ENCODE measurements at places on chromosomes 1 and 21. TPM values are rescaled to one million over a fixed set of nuclear protein-coding genes. Genes with fewer than 3 reads are reported as not detected.
A peak's percentile ranks its signal among the peaks of the same experiment; 100 is the strongest.

GRCh38 chr21:29394051-29394450 is 95.3 kb downstream of the BACH1 start:
- DNase-seq, result no peak

- no peak for DNase-seq
Observed at GRCh38 chr1:41495210-41495948, 10.9 kb upstream of the EDN2 start.

DNA sequence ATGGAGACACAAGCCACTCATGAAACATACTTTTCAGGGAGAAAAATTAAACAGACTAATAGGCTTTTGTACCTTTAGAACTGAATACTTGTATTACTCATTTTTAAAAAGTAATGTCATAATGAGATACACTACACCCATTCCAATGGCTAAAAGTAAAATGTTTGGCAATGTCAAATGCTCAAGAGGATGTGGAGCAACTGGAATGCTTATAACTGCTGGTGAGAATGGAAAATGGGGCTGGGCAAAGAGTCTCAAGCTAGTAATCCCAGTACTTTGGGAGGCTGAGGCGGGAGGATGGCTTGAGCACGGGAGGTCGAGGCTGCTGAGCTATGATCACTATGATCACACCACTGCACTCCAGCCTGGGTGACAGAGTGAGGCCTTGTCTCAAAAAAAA is 86.3 kb downstream of the NKAIN1 start:
- DNase-seq, result no peak

DNA sequence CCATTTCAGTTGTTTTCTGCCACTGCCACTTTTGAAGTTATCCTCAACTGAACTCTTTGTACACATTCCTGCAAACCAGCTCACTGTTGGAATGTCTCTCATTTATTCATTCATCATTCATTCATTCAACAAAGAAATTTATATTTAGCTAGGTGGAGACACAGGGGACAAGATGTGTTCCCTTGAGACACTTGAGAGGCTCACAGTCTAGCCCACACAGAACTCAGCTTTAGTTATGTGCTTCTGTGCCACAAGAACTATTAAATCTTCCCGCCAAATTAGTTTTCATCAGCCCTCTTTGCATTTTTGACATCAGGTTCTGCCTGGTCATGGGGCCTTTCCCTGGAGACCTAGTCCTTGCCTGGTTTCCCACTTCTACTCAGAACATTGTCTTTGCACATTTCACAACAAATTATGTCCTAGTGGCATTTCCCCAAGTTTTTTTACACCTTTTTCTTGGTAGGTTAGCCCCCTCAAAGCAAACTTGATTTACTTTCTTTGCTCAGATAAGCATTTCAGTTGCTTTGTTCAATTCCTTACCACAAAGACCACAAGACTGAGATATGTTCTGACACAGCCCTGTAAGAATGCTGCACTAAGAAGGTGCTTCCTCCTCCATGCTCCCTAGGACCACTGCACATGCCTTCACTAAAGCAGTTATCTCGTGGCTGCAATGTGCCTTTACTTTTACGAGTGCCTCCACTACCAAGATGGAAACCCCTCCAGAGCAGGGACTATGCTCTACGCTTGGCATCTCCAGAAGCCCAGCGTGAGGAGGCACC is 31.0 kb downstream of the ILDR2 start:
- DNase-seq, result no peak

- no peak for DNase-seq
Observed at GRCh38 chr1:160429125-160429561, 28.8 kb downstream of the VANGL2 start.

DNA sequence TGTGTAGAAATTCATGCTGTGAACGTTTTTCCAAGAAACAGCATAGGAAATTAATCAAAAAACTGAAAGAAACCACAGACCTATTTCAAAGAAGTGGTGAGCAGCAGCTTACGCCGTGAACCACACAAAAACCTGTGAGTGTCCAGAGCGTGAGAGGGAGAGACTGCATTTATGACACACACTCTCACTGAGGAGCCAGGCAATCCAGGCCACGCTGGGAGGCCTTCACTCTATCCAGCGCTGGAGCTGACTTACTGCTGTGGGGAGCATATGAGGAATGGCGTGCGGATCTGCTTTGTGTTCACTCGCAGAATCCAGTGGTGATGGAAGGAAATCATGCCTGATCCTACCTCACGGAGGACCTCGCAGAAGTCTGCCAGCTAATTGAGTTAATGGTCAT is 12.7 kb downstream of the ADAMTS1 start:
- DNase-seq, result no peak

- DNase-seq, result peak; percentile 68
Observed at GRCh38 chr1:154669464-154670282, 61.7 kb upstream of the ADAR start.

DNA sequence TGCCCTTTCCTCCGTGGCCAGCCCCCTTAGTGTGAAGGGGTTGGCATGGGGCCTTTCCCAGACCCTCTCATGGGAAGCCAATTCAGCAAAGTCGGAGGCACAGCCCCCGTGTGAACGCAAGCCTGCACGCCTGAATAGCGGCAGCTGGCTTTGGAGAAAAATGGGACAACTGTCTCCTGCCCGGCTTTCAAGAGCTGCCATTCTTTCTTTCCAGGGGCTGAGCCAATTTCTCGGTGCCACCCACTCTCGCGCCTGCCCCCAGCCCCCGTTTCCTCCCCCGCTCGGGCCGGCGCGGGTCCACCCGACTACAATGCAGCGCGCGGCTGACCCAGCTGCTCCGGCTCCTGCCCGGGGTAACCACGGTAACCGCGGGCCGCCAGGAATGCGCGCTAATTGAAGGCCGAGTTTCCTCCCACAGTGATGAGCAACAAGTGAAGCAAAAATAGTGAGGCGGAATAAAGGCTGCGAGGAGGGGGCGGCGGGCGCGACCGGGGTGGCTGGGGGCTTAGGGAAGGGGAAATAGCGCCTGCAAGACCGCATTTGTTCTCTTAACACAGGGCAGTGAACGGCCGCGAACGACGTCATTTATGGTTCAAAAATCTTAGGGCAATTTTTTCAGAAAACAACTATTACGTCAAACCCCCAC is 27.8 kb downstream of the ILDR2 start:
- no peak for DNase-seq

GRCh38 chr21:16608209-16608830 is 878.5 kb downstream of the USP25 start:
- no peak for DNase-seq

DNA sequence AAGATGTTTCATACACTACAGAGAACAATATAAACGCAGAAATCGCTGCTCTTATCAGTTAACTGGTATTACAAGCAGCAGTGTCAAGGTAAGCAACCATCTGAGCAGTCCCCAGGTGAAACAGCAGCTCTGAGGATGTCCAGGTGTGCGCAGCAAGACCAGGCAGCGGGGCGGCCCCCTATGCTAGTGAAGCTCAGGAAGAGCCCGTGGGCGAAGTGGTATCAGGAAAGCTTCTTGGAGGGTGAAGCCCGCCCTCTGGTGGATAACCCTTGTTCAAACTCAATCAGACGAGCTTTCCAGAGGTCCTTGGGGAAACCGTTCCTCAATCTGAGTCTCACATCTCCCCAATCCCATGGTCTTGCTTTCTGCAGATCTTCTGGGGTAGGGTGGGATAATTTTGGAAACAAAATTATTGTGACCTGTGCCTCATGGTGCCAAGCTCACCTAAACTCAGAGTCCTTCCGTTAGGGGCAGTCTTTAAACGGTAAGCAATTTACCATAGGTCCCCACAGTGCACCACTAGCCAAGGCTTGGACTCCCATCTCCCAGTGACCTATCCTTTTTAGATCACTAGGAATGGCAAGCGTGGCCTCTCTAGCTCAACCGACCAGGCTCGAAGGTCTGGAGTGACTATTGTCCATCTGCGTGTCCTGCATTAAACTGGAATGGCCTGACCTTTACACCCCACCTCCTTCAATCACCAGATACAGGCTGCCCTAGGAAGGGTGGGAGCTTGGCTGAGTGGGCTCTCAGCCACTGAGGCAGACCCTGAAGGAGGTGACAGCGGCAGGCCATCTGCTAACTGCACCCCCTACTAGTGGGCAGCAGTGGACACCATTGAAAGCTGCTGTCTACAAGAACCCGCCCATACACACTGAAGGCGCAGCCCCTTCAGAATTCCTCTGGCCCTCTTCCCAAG is 13.6 kb upstream of the FAM110D start:
- peak; percentile 74 for DNase-seq

DNA sequence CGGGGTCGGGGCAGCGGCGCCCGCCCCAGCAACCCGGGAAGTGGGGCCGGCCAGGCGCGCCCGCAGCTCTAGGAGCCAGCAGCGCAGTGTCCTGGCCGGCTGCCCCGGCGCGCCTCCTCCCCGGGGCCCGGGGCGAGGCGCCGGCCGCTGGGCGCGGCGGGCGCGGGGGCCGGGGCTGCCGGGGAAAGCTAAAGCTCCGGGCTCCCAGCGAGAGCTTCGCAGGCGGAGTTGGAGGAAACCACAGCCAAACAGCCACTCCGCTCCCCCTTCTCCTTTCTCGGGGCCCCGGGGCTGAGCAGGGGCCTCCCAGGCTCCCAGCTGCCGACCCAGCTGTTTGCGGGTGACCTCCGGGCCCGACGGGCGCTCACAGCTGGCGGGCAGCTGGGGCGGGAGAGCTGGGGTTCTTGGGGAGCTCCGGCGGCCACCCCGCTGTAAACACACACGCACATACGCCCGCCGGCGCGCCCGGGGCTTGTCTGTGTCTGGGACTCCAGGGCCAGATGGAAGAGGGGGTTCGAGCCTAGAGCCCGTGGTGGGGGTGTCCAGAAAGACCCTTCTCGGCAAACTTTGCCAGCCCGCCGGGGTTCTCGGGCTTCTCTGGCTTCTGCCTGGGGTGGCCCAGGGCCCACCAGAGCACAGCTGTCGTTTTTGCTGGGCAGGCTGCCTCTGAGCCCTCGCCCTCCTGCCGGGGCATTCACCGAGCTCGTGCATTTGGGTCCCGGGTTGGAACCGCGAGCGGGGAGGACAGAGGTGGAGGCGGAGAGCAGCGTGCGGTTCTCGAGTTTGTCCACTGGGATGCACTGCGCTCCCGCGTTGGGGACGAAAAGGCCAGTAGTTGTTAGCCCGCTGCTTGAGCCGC is 1.5 kb downstream of the AJAP1 start:
- DNase-seq, result peak; percentile 23

DNA sequence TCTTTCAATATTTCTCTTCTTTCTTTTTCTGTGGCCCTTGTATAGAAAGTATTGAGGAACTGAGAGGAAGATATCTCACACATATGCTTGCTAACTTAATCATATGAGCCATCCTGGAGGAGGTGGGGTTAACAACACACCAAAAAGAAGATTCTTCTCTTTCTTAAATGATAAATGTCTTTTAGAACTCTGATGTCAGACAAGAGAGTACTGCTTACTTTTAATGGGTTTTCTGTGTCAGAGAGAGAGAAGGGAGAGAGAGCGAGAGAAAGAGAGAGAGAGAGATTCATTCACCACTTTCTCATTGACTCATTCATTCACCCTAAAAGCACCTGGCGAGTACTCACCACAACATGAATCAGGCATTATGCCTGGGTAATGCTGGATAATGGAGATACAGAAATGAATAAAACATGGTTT is 250.3 kb upstream of the SGIP1 start:
- peak; percentile 50 for DNase-seq

DNA sequence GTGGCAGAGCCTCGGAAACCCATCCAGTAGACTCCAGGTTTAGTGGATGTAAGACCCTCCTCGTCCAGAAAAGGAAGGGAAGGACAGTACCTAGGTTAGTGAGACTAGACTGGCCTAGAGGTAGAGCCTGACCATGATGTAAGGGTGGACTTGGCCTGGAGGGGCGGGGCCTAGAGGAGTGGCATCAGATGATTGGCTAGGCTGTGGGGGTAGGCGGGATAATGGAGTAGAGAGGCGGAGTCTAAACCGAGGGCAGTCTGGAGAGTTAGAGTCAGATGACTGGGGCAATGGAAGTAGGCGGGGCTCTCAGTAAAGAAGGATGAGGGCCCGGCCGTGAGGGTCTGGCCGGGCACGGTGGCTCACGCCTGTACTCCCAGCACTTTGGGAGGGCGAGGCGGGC is 70.1 kb downstream of the EPHB2 start:
- no peak for DNase-seq

- peak; percentile 59 for DNase-seq
Observed at GRCh38 chr1:226691247-226691646, 47.8 kb downstream of the ITPKB start.

GRCh38 chr21:36589352-36589971 is 109.5 kb upstream of the SIM2 start:
- no peak for DNase-seq

GRCh38 chr1:219660666-219661463 is 48.0 kb upstream of the ZC3H11B start:
- peak; percentile 61 for DNase-seq

DNA sequence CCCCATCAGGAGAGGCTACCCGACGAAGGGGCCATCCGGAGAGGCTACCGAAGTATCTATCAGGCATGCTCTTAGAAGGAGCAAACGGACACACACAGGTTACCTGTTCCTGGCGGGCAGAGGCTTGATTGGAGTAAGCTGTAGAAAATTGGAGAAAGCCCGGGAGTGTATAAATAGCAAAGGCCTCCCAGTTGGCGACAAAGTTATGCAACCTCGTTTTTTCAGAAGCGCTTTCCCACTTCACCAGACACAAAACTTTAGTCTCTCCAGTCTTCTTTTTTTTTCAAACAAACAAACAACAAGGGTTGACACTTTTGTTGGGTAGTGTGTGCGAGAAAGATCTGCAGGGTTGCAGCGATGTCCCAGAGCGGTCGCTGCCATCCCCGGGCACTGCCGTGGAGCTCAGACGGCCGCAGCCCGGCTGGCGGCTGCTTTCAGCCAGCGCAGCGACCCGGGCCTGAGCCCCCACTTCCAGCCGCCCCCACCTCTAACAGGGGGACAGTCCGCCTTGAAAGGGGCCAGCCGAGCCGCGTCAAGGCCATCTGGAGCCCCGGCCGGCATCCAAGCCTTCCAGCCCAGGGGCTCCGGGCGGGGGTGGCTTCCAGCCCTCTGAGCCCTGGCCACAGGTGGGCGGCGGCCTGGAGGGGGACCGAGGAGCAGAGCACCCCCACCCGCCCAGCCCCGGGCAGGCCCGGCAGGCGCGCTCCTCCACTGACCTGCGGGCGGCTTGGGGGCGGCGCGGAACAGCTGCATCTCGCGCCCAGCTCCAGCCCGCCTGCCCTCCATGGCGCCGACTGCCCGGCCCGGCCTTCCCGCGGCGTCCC is 616 bp downstream of the MCOLN3 start:
- DNase-seq, result no peak

Gene FAM3B
- total RNA-seq, result not detected

Gene CATSPER4
- total RNA-seq, result not detected

Gene HTR1D
- not detected for total RNA-seq

Gene OR10J4
- total RNA-seq, result not detected

Gene HHAT
- 0.59 TPM for total RNA-seq

Gene PGLYRP4
- not detected for total RNA-seq

Gene SPATA21
- not detected for total RNA-seq

Gene PPT1
- 84.1 TPM for total RNA-seq

Gene TLR5
- total RNA-seq, result 0.43 TPM

Gene PRAMEF7
- total RNA-seq, result not detected

Gene CENPF
- 74.2 TPM for total RNA-seq

Gene AMY2B
- 7.3 TPM for total RNA-seq
